ENCODE measurements at places on chromosomes 11 and 22.

GRCh38 chr11:47913529-47914244 is 65.5 kb upstream of the NUP160 start:
- no peak for DNase-seq

DNA sequence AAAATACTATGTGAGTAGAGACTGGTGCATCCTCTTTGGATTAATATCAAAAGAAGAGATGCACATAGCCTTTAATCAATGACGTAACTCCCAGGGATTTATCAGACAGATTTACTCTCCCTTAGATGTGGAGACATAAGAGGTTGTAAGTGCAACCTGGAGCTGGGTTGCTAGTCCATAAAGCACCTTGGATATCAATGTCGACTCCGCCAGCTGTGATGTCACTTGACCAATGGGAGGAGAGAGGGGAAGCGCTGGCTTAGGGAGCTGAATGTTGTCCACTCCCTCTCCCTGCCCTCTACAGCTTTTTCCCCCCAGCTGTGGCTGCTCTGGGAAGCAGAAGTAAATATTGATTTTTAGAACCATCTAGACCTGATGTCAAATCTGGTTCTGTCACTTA is 28.9 kb upstream of the TMEM86A start:
- no peak for DNase-seq

DNA sequence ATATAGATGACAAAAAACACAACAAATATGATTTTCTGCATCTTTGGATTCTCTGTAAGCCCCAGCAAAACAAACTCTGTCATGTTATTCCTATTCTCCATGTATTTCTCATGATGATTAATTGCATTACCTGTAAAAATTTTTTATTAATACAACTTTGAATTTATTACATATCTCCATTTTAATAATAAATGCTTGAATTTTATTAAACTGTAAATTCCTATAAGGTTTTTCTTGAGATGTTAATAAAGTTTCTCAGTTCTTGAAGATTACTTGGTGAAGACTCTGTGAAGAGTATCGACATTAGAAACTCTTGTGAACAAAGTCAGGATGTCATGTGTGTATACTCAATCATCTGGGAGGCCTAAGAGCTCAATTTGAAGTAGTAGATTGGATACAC is at the start of gene OR4C46:
Gene OR4C46, minus strand, starts transcription at position 101 of the 400 bp plus-strand sequence. Its CDS starts 0 bp downstream, at position 101.
- DNase-seq, result no peak

- no peak for DNase-seq
Measured at GRCh38 chr11:103051981-103052380, 40.0 kb downstream of the DCUN1D5 start.

DNA sequence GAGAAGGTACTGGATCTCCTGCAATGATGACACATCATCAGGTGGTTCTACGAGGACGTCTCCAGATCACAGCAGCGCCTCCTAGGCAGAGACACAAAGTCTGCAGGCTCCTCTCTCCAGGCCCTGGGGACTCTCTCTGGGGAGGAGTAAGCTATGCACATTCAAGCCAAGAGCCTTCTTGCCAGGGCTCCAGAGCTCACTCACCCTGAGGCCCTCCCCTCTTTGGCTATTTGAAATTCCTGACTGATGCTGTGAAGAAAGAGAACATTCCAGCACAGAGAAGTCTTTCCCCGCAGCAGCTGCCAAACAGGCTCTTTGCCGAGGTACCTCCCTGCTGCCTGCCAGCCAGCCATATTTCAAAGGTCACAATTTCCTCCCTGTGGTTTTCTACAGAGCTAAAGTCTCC is 204.9 kb downstream of the CSNK2A3 start:
- DNase-seq, result peak; percentile 86
